Nucleus accumbens (tissue), 56 donors: ENCODE measurements at places on chromosomes 2 and 18.

GRCh38 chr18:67710639-67711038 lies 194.1 kb upstream of the DSEL start:
- DNase-seq, result no peak

- no peak for DNase-seq
Observed at GRCh38 chr2:133760376-133760775, 192.1 kb upstream of the NCKAP5 start.

DNA sequence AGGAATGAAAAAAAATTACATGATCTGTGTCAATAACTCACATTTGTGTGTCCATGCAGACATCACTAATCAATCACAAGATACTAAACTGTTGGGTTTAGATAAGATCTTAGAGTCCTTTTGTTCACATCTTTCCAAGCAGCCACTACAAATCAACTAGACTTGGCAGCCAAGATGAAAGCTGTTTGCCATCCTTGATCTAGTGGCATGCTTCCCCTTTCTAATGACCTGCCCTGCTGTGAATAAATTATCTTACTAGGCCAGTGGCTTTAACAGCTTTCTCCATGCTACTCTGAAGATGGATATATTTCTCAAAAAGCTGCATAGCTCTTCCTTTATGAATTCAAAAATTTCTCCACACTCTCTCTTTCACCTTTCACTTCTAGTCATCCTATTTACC lies 1338.0 kb upstream of the ACVR2A start:
- DNase-seq, result no peak

DNA sequence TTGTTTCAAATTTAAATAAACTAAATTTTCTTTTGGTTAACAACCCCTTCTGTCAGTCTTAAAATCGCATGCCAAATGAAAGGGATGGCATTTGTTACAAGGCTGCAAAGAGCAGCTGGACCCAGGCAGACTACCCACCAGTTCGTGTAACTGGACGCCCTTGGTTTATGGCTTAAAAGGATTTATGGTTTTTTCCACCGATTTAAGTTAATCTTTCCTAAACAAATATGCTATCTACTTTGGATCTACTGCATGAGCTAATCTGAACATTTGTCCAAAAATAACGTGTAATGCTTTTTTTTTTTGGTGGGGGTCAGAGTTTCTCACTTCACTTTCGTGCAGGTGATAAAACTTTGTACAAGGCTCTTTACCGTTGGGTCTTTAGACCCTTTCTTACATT lies 62.9 kb downstream of the DIS3L2 start:
- DNase-seq, result no peak

DNA sequence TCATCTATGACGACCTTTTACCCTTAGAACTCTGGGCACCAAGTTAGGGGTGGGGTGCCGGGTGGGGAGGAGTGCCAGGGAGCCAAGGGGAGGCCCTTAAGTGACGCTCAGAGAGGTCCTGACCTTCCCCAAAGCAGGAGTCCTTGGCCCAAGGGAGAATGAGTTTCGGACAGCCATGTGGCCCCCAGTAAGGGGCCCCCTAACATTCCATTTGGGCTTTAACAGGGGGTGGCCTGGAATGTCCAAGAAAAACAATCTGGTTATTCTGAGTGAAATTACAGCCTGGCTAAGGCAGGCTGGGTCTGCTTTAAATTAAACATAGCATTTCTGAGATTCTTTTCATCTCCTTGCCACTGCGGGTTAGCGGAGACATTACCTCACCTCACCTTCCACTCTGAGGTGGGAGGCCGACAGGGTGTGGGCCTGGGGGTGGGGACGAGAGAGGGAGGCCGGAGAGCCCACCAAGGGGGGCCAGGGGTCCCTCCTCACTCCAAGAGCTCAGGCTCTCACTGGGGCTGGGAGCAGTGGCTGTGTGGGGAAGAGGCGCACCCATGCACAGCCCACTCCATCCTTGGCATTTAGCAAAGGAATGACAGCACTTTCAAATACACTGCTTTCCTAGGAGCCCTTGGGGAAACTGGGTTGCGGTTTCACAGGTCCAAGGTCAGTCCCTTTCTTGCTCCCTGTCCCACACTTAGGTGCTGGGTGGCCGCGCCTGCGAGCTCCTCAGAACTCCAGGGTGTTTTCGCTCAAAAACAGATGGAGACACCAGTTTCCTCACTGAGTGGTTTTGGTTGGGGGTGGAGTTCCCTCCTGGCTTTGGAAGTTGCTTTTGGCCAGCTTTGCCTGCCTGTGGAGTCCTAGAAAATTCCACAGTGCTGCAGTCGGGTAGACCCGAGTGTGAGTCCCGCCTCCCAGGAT lies 107.4 kb downstream of the POLR1A start:
- DNase-seq, result no peak

- no peak for DNase-seq
Observed at GRCh38 chr2:117832905-117833613, 18.6 kb downstream of the DDX18 start.

DNA sequence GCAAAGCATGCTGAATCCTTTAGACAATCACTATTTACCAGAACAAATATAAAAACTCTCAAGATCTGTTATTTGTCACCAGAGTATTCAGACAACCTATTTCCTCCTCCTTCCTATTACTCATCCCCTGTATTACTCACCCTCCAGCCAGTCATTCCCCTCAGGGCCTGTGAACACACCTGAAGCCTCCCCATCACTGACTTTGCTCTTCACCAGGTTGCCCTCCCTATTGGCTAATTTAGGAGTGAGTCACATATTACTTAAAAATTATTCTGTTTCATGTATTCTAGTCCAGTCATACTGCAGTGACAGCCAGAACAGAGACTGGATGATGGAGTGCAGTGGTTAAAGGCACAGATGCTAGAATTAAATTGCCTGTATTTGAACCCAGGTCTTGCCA lies 3.7 kb upstream of the ATG16L1 start:
- no peak for DNase-seq

- no peak for DNase-seq
Observed at GRCh38 chr2:66699793-66700676, 265.1 kb downstream of the MEIS1 start.

DNA sequence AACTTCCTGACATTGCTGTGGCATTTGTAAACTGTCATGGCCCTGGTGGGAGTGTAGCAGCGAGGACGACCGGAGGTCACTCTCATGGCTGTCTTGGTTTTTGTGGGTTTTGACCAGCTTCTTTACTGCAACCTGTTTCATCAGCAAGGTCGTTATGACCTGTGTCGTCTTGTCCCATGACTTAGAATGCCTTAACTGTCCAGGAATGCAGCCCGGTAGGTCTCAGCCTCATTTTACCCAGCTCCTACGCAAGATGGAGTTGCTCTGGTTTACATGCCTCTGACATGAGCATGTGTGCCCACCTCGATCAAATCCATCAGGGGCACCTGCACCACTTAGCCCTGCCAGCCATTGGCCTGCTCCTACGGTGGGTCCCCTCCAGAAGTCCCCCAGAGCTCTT lies 32.9 kb upstream of the SLC66A3 start:
- no peak for DNase-seq

GRCh38 chr2:239660390-239661230 lies 259.8 kb upstream of the HDAC4 start:
- DNase-seq, result no peak

DNA sequence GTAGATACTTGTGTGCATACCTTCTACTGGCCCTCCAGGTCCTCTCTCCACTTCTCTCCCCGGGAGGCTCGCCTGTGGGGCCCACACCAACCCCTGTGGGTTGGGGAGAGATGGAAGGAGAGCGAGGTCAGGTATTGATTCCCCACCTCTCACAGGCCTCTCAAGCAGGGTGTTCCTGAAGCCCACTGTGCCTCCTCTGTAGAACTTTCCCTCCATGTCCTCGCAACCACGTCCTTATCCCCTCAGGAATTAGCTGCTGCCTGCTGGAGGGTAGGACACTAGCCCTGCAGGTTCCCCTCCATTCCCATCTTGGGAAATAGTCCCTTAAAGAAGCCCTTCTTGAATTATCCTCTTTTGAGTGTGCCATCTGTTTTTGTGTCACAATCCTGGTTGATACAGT lies 38.9 kb upstream of the KLF11 start:
- DNase-seq, result no peak

DNA sequence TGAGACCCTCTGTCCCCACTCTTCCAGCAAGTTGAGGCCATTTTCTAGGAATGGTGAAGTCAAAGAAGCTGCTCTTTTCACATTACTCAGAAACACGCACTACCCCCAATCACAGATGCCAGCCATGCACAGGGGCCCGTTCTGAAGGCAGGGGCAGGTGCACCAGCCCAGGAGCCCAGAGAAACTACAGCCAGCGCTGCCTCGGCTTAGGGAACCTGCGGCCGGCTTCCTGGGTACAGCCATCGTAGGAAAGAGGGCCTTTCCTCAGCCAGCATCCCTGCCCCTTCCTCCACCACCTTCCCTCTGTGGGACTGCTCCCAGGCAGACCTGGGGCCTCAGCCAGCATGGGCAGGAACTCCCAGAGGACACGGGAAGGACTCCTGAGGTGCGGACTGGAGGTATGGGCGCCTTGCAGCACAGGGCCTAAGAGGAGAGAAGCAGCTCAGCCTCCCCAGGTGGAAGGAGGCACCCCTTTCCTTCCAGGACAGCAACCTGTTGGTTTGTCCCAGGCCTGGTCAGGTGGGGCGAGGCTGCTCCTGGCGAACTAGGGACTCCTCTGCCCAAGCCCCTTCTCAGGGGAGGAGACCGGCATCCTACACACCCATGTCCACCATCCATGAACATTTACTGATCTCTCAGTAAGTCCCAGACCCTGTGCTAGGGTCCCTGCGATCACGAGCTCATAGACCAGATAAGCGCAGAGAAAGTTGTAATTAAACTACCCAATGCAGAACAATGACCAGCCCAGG lies 99.0 kb upstream of the ID2 start:
- DNase-seq, result no peak

- no peak for DNase-seq
Observed at GRCh38 chr2:58875436-58875835, 634.3 kb upstream of the FANCL start.

DNA sequence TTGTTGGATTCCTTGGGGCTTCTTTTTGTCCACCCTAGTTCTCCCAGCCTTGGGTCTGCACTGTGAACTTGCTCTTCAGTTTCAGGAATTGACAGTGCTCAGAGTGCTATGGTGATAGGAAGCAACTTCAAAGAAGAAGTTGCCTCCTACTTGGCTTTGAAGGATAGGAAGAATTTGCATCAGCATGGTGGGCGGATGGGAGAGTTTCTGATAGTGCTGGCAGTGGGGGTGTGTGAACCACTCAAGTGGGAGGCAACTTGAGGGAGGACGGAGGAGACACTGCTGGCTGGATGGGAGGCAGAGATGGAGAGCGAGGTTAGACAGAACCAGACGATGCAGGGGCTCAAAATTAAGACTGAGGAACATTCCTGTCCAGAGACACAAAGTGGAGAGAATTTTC lies 164.4 kb upstream of the SKOR2 start:
- no peak for DNase-seq

- no peak for DNase-seq
Observed at GRCh38 chr2:235286622-235287374, 207.0 kb upstream of the AGAP1 start.

DNA sequence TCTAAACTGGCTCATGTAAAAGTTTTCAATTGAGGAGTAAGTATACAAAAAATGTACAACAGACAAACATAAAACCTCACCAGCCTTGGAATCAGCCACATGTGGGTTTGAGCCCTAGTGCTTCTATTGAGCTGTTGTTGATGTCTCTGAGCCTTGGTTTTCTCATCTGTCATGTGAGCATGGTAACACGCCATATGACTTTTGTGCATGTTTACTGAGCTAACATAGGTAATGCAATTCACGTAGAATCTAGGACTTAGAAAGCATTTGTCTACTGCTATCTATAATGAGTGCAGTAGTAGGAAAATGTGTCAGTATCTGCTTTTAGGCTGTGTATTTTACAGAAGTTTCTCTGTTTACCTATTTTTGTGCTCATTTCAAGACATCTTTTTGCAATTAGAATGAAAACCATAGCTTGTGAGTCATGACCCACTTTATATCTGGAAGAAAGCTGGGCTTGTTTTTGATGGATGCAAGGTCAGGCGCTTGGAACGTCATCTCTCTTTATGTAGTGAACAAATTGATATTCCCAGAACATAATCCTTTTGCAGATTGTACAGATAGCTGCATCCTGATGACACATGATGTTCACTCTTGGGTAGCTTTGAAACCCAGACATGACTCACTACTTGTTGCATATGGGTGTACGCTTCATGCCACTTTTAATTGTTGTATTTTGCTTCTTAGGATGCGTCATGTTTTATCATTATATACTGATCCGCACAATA lies 94.3 kb downstream of the RNF144A start:
- no peak for DNase-seq

DNA sequence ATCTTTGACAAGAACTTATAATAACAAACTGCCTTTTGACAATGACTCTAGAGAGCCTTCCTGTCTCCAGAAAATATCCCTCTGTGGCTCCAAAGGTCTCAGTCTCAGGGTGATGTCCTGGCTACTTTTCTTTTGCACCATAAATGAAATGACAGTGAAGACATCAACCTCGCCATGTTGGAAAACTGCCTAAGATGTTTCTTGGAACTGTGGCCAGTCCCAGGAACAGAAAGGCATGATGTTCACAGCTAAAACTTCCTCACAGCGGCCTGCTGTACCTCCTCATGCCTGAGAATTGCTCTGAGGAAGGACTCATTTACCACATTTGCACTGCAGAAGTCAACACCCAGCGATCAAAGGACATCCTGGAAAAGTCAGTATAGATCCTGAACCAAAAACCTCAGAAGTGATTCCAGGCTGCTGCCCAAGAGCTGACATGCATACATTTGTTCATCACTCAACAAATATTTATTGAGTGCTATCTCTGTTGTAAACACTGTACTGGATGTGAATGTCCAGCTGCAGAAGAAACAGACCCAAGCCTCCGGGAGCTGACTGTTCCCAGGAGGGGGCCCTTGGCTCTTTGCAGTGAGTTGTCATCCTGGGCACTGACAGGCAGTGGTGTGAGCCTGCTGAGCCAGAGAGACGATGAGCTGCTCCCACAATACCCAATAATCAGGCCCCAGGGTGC lies 64.3 kb upstream of the ACSL3 start:
- DNase-seq, result no peak

DNA sequence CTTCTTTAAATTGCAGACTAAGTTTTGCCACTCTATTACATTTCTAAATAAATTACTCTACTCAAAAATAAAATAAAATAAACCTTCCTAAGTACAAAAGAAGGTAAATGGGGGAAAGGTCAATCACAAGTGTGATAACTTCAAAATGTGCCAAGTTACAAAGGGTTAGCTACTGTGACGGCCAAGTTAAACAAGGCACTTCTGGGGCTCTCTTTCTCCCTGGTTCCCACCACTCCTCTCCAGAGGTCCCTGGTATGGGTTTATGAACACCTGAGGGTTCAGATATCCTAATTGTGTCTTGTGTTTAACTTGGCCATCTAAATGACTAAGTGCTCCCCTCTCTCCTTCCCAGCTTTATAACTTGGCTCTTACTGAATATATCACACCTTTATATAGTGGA lies 5.4 kb downstream of the ZNF521 start:
- DNase-seq, result no peak

DNA sequence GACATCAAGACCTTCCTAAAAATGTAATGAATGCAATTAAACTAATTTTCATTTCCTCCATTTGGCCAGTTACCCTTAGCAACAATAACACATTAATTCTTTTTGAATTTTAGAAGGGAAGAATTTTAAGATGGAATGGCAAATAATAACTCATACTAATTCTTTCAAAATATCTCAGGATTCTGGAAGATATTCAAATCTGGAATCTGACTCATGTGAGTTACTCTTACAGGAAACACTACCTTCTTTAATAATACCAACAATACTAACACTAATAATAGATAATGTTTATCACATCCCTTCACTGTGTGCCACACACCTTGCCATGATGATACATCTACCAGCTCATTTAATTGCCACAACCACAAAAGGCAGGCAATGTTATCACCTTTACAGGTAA lies 46.4 kb downstream of the ZNF521 start:
- DNase-seq, result no peak
